ENCODE measurements at places on chromosomes 6 and 20. TPM values are rescaled to one million over a fixed set of nuclear protein-coding genes. Genes with fewer than 3 reads are reported as not detected.

Gene CALHM4
- polyA plus RNA-seq: not detected

Gene MYBL2
- polyA plus RNA-seq: 19.3 TPM

Gene TMEM170B
- polyA plus RNA-seq: 6.2 TPM

Gene SEMG1
- not detected for polyA plus RNA-seq

Gene ANKRD66
- polyA plus RNA-seq: 2.7 TPM

Gene PI3
- not detected for polyA plus RNA-seq

GRCh38 chr20:3931664-3932063 is 42.5 kb downstream of the PANK2 start:
- no peak for DNase-seq

GRCh38 chr6:85865420-85866369 is 223.0 kb upstream of the SYNCRIP start:
- no peak for DNase-seq

- DNase-seq: peak; percentile 77
These were observed 160.1 kb downstream of the DLL1 start for GRCh38 chr6:170130771-170131241.

DNA sequence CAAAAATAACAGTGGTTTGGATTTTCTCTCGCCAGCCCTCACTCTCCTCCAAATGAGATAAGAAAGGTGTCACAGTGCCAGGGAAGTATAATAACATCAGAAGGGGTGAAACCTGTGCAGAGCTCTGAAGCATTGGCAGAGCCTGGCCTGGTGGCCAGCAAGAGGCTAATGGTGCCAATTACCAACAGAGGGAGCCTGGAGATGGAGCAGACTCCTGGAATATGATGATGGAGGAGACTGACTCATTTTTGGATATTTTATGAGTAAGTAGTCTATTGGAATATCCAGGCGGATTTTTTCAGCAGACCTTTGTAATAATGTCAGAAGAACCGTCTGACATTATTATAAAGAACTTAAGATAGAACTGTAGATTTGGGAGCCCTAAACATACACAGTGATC is 442.6 kb upstream of the MARCKS start:
- no peak for DNase-seq

DNA sequence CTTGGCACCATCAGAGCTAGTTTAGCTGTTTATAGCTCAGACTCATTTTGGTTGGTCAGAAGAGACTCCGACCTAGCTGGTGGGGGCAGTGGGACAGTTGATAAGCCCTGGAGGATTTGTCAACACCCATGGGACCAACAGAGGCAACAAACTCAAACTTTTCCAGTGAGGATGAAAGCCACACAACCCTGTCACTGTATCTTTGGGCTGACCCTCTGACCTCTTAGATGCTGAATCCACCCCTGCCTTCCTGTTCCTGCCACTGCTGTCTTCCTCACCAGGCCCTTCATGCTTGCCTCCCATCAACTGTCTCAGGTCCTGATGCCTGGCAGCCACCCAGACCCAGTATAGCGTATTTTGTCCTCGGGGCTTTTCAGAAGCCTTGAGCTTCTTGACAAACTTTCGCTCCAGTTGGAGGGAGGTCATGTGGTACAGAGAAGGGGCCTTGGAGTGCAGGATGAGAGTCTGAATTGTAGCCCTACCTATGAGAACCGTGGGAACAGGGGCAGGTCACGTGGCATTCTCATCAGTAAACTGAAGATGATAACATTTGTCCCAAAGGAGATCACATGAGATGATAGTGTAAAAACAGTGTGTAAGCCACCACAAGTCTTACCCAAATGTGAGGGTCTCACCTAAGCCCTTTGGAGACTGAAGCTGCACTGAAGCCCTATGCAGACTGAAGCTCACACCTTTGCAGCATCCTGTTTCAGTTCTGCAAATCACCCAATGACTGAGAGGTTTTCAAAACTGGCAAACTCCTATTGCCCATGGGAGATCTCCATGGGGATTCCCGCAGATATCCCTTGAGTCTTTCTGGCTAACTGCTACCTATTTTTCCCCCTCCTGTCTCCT is 72.0 kb upstream of the F13A1 start:
- DNase-seq: no peak

DNA sequence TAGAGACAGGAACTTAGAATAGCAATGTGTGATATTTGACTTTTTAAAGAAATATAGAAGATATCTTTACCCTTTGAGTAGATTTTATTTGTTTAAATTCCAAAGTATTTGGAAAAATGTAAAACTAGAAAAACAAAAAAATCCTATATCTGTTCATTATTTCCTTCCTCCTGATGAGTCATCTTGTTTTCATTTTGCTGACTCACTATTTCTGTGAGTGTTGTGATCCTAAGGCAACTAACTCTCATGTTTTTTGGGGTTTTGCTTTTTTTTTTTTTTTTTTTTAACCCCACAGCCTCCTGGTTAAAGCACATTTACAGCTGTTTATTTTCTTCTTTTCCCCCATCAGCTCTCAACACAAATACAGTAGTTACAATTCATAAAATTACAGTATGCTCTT is 37.8 kb upstream of the THEMIS start:
- no peak for DNase-seq

- no peak for DNase-seq
These were observed 403.8 kb downstream of the ADGRB3 start for GRCh38 chr6:69038841-69039240.

- DNase-seq: no peak
These were observed 628.2 kb downstream of the COL12A1 start for GRCh38 chr6:74577619-74578018.

DNA sequence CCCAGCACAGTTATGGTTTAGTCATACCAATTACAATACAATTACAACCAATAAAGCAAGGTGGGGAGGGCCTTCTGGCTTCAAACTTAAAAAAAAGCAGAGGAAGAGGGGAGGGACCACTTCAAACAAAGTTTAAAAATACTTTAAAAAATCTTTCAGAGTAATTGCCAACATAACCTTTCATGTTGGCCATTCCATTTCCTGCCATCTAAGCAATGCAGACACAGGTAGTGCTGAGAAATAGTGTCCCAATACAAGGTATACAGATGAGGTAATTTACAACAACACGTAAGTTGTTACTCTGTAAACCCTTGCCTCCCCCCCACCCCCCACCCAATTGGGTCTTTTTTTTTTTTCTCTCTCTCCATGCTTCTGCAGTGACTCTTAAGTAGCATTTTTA is 18.8 kb upstream of the TBC1D20 start:
- DNase-seq: no peak

GRCh38 chr6:90083891-90084290 is 189.6 kb downstream of the GJA10 start:
- DNase-seq: no peak

- no peak for DNase-seq
These were observed 545.7 kb downstream of the PRKN start for GRCh38 chr6:162181741-162182401.

GRCh38 chr20:61679473-61679872 is 386.2 kb downstream of the TAF4 start:
- no peak for DNase-seq

All from left lung (tissue), 14 donors.